ENCODE measurements at places on chromosomes 1 and 21.

GRCh38 chr1:201511396-201511940 lies 4.5 kb upstream of the CSRP1 start:
- no peak for DNase-seq

GRCh38 chr1:162470216-162470615 lies 27.4 kb upstream of the UHMK1 start:
- DNase-seq, result no peak

GRCh38 chr21:42833439-42833815 lies 45.9 kb downstream of the WDR4 start:
- DNase-seq, result peak; percentile 44

GRCh38 chr1:14567056-14567455 lies 31.4 kb upstream of the KAZN start:
- DNase-seq, result no peak

- DNase-seq, result no peak
Measured at GRCh38 chr1:207919523-207920170, 8.7 kb upstream of the CD34 start.

GRCh38 chr1:114531094-114531493 lies 20.1 kb upstream of the TRIM33 start:
- no peak for DNase-seq

- DNase-seq, result peak; percentile 56
Measured at GRCh38 chr1:15412175-15412800, 2.6 kb downstream of the EFHD2 start.

DNA sequence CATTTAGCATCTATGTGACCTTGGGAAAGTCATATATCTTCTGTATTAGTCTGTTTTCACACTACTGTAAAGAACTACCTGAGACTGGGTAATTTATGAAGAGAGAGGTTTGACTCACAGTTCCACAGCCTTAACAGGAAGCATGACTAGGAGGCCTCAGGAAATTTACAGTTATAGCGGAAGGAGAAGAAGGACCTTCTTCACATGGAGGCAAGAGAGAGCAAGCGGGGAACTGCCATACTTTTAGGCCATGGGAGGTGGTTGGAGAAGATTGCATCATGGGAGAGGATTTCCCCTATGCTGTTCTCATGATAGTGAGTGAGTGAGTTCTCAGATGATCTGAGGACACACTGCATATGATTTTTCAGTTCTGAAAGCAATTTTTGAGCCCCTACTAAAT lies 87.9 kb downstream of the CLEC20A start:
- DNase-seq, result peak; percentile 45

- DNase-seq, result no peak
Measured at GRCh38 chr1:106678279-106679050, 378.0 kb upstream of the PRMT6 start.

DNA sequence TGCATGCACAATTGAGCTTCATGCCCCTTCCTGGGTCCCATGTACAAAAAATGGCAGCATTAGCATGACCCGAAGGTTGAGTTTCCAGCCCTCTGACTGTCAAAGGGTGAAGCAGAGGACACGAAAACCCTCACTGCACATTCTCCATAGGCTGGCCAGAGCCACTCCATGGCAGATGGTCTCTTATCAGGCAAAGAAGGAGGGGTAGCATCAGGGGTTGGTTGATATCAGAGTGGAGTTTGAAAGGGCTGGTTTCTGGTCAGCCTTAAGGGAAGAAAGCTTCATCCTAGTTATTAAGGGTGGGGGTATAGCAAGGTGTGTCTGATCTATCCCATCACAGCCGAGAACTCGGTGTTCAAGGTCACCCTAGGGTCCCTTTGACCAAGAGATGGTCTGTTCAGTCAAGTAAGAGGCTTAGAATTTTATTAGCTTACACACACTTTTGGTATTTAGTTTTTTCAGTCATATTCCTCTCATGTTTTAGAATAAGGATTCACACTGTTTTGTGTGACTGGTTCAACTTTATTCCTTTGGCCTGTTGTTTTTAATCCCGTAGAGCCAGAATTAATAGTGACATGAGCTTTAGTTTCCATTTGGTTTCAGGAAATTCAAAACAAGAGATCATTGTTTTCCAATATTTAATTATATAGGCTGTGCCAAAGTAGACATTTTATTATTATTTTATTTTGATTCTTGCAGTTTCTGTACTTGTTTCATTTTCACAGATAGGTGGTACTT lies 199.9 kb upstream of the FMN2 start:
- DNase-seq, result no peak

DNA sequence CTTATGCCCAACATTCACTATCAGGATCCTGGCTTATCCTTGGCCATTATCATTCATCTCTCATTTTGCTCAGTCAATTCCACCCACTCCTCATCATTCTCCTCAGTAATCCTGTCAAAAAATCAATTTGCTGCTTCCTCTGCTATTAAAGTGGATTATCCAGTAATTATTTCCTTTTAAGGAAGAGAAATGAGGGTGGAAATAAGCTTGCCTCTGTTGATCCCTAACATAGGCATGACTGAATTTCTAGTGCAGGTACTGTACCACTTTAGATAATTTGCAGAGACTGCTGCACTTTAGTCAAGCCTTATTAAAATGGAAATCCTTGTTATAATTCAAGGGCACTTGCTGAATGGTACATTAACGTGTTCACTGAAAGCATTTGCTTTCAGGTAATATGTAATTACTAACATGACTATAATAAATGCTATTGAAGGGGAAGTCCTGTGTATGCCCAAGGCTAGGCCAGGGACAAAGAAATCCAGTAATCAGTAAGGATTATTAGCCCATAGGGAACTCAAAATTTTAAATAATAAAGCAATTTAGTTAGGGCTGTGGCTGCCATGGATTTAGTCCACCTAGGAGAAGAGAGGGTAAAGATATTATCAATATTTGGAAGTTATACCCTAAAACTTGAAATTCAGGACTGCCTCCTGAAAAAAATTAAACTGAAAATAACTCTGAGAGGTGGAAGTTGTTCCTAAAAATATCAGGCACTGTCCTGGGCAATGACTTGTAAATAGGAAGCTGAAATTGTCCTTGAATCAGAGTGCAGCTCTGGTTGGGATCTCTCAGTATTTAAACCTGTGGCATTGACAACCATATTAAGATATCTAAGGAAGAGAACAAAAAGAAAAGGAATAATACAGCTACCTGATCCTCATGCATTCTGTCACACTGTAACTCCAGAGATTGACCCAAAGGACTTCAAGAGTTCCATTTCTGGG lies 43.4 kb downstream of the RGS2 start:
- DNase-seq, result no peak

GRCh38 chr1:240199758-240200645 lies 108.3 kb downstream of the FMN2 start:
- DNase-seq, result no peak

DNA sequence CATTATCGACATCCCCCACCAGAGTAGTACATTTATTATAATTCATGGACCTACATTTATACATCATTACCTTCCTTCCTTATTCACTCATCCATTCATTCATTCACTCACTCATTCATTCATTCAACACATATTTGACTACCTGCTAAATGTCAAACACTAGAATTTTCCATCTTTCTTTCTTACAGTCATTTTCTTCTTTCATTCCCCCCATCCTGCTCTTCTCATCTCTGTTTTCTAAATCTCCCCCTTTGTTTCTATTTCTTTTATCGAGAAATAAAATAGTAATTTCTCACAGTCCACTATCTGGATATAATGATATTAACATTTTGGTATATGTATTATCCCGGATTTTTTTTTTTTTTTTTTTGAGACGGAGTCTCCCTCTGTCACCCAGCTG lies 27.8 kb upstream of the FMO3 start:
- DNase-seq, result no peak

DNA sequence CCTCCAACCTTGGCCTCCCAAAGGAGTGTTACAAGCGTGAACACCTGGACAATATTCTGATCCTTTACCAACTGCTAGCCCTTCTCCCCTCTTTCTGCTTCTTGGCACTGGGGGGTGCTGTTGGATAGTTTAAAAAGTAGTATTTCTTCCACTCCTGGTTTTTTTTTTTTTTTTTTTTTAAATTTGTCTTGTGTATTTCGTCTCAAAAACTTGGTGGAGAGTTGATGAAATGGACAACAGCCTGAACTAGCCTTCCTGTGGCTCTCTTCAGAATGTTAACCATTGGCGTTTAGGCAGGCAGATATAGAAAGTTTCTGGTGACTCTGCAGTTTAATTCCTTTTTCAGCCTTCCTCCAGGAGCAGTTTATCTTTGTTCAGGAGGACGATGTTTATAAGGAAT lies 69.7 kb upstream of the USP24 start:
- peak; percentile 63 for DNase-seq

DNA sequence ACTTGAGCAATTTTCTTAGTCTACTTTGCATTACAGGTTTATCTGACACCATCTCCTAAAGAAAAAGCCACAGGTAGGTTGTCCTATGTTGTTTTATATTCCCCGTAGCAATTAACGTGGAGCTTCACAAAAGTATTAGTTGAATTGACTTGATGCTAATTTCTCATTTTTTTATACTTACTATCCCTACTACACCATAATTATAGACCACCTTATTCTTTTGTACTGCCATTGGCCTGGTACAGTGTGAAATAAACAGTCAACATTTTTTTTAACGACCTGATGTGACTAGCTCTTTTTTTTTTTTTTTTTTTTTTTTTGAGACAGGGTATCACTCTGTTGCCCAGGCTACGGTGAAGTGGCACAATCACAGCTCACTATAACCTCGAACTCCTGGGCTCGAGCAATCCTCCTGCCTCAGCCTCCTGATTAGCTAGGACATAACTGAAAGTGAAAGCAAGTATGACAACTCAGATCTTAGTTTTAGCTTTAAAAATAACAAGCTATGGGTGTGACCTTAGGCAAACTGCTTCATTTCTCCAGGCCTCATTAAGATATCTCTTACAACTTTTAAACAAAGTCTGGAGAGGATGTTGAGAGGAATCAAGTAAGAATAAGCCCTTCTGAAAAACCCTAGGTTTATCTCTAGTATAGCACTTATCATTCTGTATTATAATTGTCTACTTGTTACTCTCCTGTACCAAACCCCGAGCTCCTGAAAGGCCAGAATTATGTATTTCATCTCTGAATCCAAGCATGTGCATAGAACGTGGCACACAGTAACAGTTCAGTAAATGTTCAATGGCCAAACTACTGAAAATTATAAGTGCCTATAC lies 49.5 kb downstream of the LUZP1 start:
- DNase-seq, result peak; percentile 59

DNA sequence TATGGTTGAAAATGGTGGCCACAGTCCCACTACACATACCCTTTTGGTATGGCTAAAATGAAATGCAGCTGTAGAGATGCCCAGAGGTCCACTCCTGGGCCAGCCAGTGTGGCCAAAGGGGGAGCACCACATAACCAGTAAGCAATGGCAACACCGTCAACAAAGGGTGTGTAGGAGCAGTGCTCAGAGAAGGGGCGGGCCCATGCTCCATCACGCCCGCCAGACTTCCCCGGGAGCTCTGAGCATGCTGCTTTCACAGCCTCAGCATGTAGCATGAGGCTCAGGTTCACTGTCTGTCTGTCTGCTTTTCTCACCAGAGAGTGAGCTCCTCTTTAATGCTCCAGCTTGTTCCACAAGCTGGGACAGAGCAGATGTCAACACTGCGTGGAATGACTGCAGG lies 537.6 kb downstream of the MATN1 start:
- no peak for DNase-seq

DNA sequence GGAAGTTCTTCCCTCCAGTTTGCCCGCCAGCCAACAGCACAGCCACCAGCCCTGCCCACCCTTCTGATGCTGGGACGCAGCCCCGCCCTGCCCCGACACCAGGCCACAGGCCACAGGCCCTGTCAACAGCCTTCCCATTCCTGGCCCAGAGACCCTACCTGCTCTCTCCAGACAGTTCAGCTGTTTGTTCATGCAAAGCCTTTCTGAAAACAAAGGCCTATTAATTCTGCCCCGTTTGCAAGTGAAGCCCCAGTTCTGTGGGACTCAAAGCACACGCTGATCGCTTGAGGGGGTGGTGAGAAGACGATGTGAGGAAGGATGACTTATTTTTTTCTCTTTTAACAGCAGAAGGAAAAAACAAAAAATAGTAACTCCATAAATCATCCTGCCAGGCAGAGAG lies 55.4 kb upstream of the KIF26B start:
- DNase-seq, result no peak

- DNase-seq, result peak; percentile 57
Measured at GRCh38 chr21:38804789-38805327, 871 bp upstream of the ETS2 start.

DNA sequence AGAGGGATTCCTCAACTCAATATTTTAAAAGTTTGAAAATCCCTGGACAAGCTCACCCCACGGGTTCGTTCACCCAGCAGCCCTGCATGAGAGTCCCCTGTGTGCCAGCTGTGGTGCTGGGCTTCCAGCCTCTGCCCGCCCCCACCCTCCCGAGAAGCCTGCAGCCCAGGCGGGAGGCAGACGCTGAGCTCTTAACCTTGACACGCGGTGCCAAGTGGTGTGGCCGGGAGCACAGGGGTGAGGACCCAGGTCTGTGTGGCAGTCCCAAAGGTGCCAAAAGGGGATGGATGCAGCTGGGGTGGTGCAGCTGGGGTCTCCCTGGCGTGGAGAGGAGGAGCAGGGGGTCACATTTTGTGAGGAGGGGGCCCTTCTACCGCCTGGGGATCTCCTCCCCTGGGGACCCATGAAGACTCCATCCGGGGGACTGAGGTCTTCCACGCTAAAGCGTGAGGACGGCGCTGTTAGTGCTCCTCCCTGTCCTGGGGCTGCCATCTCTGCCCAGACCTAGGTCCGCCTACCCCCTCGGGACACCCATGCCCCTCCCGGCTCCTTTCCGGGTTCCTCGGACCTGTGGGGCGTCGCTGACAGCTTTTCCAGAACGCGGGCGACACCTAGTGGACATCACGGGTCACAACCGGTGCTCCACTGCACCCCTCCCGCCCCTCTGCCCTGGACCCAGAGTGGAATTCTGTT lies 12.9 kb downstream of the PLA2G2F start:
- DNase-seq, result peak; percentile 74

DNA sequence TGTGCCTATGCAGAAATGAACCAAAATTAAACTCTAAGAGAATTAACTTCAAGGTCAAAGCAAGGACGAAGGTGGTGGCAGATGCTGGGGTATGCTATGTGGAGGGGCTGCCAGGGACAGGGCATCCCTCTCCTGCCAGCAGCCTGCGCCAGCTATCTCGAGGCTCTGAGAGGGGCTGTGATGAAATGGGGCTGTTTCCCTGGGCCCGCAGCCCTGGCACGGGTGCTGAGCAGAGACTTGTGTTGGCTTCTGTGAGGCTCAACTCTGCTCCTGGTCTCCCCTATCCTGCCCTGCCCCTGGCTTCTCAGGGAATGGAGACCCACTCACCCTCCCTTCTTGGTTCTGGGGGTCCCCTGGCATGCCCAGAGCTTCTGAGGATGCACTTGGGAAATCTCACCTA lies 41.9 kb upstream of the TIAM1 start:
- DNase-seq, result no peak
